ENCODE measurements at places on chromosomes 4 and X. TPM values are rescaled to one million over a fixed set of nuclear protein-coding genes. Genes with fewer than 3 reads are reported as not detected.

Gene EXOC1
- total RNA-seq, result 47.2 TPM

Gene MAGEC2
- not detected for total RNA-seq

Gene PPP1R3F
- total RNA-seq, result 2.9 TPM

Gene FGFR3
- total RNA-seq, result 29.0 TPM

Gene TMEM128
- 20.0 TPM for total RNA-seq
